Fibroblast of skin of back (primary cell): ENCODE measurements at places on chromosomes 1 and 21.

- peak; percentile 13 for DNase-seq
Measured at GRCh38 chr1:2786329-2787162, 14.9 kb downstream of the TTC34 start.

GRCh38 chr1:55718758-55719671 lies 503.9 kb upstream of the USP24 start:
- DNase-seq = peak; percentile 100

- DNase-seq = no peak
Measured at GRCh38 chr1:36320767-36321118, 2.7 kb downstream of the EVA1B start.

DNA sequence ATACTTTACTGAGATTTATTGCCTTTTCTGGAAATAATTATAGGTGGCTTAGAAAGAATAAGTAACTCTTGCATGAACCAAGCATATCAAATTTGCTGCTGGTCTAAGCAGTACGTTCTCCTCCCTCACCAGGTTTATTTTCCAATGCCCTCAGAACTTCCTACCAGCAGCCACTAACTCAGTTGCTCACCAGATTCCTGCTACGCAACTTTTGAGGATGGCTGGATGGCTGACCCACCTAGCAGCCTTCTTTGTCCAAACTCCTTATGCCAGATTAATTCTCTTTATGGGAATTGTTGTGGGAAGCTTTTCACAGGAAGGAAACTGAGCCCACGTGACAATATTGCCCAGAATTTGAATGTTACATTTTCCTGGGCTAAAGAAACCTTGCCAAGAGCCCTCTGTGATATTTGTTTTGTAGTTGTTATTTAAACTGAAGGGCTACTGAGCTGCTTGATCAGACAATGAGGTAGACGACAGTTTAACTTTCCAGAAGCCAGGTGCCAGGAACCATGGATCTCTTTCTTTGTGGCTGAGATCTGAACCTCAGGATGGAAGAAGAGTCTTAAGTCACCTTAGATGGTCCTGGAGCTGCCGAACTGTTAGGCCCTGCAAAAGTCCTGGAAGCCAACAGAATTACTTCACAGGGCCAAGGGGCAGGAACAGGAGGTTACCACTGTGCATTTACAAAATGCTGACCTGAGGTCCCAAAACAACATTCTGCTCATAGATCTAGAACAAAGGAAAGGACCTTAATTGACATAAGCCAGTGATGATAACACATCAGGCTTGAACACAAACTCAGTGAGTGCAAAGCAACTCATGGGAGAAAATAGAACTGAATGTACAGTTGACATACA lies 85.5 kb upstream of the ATP1A1 start:
- DNase-seq = no peak

GRCh38 chr1:193069748-193070385 lies 10.5 kb downstream of the RO60 start:
- peak; percentile 26 for DNase-seq

DNA sequence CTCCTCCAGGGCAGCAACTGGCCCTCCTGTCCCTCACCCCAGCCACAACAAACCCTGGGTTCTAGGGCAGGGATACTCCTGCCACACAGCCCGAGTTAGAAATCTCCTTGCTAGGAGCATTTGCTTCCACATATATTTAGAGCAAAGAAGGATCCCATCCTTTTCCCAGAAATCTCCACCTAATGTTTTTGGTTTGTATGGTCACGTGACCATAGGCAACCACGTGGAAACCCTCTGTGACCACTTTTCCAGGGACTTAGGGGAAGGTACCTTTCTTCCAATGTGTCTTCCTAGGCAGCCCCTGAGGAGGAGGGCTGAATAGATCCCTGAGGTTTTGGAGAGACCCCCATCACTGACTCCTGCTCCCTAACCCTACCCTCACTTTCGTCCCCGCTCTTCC lies 25.5 kb downstream of the VANGL2 start:
- no peak for DNase-seq

- no peak for DNase-seq
Measured at GRCh38 chr1:119966020-119966419, 69.7 kb upstream of the ADAM30 start.

DNA sequence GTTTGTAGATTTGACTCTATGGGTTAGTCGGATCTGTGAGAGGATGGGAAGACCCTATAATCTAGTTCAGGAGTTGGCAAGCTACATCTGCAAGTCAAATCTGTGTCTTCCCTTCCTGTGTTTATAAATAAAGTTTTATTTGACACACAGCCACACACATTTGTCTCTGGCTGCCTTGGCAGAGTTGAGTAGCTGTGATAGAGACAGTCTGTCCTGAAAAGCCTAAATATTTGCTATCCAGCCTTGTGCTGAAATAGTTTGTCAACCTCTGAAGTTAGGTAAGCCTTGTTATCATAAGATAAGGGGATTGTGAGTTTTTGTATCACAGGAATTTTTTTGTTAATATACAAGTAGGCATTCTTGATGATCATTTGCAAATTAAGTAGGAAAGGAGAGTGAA lies 136.8 kb downstream of the NOS1AP start:
- no peak for DNase-seq

- no peak for DNase-seq
Measured at GRCh38 chr1:204376919-204377799, 17.4 kb upstream of the PLEKHA6 start.

- DNase-seq = no peak
Measured at GRCh38 chr1:173049322-173049633, 1.5 kb downstream of the TNFSF18 start.

GRCh38 chr1:14811573-14811972 lies 213.1 kb downstream of the KAZN start:
- peak; percentile 26 for DNase-seq

DNA sequence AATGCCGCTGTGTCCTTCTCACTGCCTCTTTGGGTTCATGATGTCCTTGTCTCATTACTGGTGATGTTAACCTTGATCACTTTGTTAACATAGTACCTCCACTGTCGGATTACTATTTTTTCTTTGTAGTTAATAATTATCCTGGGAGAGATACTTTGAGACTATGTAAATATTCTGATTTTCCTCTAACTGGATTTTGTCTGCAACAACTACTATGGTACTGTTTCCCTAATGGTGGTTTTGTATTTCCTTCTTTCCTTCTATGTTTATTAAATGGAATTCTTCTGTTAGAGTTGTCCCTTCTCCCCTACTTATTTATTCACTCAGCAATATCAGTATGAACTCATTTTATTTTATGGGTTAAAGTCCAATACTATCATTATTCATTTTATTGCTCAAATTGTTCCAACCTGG lies 4.2 kb downstream of the TOR1AIP2 start:
- DNase-seq = no peak

DNA sequence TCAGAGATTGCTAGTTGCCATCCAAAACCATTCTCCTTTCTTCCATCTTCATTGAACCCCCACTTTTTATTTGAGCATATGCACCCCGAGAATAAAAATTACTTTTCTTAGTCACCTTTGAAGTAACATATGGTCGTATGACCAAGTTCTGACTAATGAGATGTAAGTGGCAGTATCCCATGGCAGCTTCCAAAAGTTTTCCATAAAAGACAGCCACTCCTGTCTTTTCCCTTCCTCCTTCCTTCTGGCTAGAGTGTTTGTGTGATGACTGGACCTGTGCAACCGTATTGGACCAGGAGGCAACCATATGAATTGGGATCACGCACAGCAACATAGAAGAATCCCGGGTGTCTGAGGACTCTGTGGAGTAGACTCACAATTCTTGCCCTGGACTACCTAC lies 41.1 kb upstream of the CCSAP start:
- DNase-seq = no peak

GRCh38 chr1:233614743-233615521 lies 1.0 kb downstream of the KCNK1 start:
- DNase-seq = no peak

GRCh38 chr1:16172964-16173446 lies 17.1 kb upstream of the EPHA2 start:
- DNase-seq = peak; percentile 50

DNA sequence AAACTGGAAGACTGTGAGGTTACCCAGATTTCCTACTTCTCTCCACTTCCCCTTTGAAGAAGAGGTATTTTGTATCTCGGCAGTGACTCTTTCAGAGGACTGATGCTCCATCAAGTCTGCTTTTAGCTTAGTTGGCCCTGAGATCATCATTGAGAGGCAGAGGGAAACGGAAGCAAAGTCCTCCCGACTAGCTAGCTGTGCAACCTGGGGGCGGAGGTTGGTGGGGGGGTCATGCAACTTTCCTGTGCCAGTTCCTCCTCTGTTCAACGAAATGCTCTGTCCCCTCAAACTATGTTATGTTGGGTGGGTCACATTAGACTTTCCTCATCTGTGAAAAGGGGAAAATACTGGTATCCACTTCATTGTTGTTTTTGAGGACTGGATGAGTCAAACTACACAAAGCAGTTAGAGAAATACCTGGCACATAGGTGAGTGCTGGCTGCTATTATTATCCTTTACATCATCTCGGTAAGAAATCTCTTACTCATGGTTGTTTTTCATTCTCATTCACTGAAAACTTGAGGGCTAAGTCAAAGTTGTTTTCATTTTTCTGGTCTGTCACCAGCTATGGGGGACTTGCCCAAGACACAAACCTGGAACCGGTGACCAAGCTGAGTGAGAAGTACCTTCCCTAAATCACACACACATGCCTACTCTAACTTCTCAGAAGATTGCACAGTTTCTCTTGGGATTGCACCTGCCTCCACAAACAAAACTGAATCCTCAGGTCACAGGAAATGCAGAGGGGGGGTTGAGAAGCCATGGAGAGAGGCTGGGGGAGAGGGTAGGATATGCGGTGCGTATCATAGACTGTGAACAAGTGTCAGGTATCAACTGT lies 83.3 kb downstream of the ABCA4 start:
- DNase-seq = no peak

GRCh38 chr1:81600363-81600762 lies 200.4 kb upstream of the ADGRL2 start:
- DNase-seq = no peak

- no peak for DNase-seq
Measured at GRCh38 chr1:30466610-30467009, 256.8 kb downstream of the MATN1 start.

GRCh38 chr21:10272216-10272615 lies 249.2 kb upstream of the TPTE start:
- peak; percentile 13 for DNase-seq

- DNase-seq = no peak
Measured at GRCh38 chr1:242828828-242829227, 304.3 kb upstream of the PLD5 start.

DNA sequence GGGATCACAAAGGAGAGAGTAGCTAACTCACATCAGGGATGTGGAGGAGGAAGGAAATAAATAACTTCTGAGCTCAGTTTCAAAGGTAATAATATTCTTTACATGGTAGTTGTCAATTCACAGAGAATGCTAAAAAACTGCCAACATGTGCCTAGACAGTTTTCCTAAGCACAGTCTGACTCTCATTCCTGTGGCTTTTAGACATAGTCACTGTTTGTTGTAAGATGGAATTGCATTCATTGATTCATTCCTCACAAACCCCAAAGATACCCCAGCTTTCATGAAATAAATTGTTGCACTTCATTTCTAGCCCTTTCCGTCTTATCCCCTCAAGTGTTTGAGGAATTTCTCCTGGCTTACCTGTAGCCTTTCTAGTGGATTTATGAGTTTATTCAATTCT lies 263.9 kb downstream of the NTNG1 start:
- DNase-seq = peak; percentile 57

DNA sequence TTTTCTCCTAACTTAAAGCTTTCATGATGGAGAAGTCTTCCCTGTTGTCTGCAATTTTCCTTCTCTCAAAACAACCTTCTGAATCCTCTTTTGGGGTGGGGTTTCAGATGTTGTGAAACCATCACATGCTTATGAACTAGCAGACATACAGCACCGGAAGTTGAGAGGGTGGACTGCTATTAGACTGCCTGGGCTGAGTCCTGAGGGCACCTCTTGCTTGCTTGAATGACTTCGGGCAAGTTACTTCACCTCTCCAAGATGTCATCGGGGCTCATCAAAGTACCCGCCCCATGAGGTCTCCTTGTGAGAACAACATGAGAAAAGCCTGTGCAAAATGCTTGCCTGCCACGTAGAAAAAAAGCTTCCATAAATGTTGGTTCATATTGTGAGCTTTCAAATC lies 89.6 kb downstream of the CCDC185 start:
- no peak for DNase-seq
